DMS153 (cell line): ENCODE measurements at places on chromosomes 5 and 9.
A peak's percentile ranks its signal among the peaks of the same experiment; 100 is the strongest.

GRCh38 chr5:123344816-123345426, 78.3 kb downstream of the CEP120 start:
- no peak for DNase-seq

GRCh38 chr9:93620881-93621820, 44.8 kb downstream of the PHF2 start:
- no peak for DNase-seq

DNA sequence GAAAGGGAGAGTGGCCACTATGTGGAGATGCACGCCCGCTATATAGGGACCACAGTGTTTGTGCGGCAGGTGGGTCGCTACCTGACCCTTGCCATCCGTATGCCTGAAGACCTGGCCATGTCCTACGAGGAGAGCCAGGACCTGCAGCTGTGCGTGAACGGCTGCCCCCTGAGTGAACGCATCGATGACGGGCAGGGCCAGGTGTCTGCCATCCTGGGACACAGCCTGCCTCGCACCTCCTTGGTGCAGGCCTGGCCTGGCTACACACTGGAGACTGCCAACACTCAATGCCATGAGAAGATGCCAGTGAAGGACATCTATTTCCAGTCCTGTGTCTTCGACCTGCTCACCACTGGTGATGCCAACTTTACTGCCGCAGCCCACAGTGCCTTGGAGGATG, 19.8 kb downstream of the RGMB start:
- no peak for DNase-seq

DNA sequence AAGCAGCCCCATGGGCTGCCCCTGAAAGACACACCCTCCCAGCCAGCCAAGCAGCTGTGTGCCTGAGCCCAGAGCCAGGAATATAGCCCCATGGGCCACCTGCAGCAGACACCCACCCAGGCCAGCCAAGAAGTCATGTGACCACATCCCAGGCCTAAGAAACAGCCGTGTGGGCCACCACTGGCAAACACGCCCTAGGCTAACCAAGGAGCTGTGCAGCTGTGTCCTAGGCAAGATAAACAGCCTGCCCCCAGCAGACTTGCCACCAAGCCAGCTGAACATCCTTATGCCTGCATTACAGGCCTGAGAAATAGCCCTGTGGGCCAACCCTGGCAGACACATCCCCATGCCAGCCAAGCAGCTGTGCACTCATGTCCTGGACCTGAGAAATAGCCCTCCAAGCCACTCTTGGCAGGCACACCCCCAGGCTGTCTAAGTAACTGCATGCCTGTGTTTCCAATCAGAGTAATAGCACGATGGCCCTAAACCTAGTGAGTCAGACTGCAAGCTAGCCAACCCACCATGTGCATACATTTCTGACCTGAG, 143.0 kb downstream of the ADAMTS6 start:
- DNase-seq: no peak

- DNase-seq: no peak
Observed at GRCh38 chr5:123282444-123282843, 140.8 kb downstream of the CEP120 start.

DNA sequence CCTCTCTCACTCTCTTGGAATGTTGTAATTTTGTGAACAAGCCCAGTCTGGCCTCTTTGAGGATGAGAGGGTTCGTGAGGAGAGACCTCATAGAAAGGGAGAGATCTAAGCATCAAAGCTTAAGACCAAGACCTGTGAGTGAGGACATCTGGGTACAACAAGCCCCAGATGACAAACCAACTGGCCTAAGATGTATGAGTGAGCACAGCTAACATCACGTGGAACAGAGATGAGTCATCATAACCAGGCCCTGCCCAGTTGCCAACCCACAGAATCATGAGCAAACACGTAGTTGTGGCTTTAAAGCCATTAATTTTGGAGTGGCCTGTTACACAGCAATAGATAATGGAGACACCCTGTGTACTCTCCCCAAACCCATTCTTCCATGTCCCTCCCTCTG, 439.1 kb upstream of the KIF2A start:
- DNase-seq: peak; percentile 28

- no peak for DNase-seq
Observed at GRCh38 chr5:6399980-6400910, 21.9 kb upstream of the MED10 start.

- DNase-seq: peak; percentile 71
Observed at GRCh38 chr5:64532212-64532611, 26.4 kb downstream of the RGS7BP start.

DNA sequence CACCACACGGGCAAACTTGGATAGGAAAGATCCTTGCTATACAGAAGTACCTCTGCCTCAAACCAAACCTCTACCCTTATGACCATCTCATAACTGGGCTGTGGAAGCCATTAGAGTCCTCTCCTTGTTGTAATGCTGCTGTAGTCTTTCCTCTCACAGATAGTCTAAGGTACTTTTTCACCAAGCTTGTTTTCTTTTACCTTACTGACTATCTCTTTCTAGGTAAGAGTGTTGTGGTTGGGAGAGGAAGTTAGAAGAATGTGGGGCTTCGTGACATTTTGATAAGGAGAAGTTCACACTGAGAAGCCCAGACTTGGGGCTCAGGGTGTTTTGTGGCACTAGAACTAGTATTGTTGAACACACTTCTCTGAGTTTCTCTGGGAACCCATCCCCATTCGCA, 8.9 kb downstream of the CFAP95 start:
- DNase-seq: no peak

GRCh38 chr9:95887926-95888497, 12.5 kb downstream of the ERCC6L2 start:
- DNase-seq: no peak

DNA sequence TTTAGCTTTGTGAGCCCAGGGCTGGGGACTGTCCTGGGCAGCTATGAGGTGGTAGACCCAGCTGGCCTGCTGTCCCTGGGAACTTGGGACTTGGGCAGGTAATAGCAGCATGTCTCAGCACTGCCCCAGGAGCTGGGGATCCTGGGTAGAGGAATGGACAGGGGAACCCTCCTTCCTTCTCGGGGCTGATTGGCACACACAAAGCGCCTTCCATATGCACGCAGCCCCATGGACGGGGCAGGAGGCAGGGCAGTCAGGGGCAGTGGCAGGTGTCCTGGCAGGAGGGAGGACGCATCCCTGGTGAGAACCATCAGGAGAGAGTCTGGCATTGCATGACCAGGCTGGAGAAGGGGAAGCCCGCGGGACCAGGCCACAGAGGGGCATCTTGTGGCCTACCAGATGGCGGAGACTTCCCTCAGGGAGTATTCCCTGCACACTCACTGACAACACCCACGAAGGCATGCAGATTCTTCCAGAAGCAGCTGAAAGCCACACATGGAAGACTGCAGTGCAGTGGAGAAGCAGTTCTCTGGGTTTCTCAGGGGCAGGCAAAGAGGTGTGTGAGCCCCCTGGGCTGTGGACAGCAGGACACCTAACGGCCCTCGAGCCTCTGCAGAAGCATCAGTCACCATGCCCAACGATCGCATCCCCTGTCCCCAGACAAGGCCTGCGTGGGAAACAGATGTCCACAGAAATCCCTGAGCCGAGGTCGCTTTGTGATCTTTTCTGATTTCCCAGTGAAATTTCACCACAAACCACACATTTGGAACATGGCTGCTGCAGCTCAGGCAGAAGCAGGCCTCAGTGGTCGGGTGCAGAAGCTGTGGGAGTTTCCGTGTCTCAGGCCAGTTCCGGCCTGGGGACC, 7.0 kb upstream of the NKD2 start:
- no peak for DNase-seq

DNA sequence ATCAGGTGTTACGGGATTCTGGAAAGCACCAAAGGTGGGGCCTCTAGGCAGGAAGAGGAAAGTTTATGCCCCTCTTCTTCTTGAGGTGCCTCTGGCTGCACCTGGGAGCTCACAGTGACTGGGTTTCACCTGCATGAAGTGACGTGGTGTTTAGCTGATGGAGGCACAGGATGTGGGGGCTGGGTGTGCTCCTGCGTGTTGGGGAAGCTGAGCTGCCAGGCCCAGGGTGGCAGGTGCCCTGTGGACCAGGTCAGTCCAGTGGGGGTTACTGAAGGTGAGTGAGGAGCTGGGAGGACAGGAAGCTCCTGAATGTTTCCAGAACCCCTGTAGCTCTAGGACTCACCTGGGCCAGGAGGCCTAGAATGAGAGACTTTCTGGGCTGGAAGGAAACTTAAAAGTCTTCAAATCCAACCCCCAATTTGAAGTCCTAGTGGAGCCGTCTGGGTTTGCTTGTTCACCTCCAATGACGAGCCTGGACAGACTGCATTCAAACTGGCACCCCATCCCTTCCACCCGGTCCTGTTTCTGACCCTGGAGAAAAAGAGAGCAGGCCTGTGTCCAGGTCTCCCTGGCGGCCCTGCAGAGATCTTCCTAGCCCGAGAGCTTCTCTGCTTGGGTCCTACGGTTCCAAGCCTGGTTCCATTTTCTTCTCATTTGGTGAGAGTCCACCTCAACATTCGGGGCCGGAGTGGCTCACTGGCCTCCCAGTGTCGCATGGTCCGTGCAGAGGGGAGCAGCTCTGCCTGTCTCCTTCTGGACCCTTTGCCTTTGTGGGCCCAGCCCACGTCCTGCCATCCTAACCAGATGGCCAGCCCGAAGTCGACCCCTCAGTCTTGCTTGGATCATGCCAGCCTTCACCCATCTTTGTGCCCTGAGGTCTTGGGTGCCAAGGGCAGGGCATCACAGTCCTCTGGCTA, 22.3 kb downstream of the TRAF1 start:
- DNase-seq: peak; percentile 23

- peak; percentile 83 for DNase-seq
Observed at GRCh38 chr5:30040488-30041118, 1152.9 kb upstream of the CDH6 start.
